NCI-H1930 (cell line): ENCODE measurements at places on chromosomes 3 and 15.

GRCh38 chr15:79017953-79018352, 72.6 kb downstream of the RASGRF1 start:
- no peak for DNase-seq

DNA sequence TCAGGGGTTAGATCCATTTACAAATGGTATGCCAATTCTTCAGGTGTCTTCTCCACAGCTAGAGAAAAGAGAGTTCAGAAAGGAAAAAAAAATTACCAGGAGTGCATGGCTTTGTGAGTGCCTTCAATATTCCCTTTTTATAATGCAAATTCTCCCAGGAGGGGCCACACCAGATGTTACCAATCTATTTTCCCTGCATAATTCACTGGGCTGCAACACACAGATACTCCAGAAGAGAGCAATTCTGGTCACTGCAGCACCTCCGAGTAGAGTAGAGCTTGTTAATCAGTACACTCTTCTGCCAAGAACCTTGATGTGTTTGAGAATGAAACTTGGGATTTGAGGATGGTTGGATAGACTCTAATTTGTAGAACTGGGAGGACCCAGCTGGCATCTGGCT, 80.7 kb upstream of the SPRED1 start:
- DNase-seq, result no peak

DNA sequence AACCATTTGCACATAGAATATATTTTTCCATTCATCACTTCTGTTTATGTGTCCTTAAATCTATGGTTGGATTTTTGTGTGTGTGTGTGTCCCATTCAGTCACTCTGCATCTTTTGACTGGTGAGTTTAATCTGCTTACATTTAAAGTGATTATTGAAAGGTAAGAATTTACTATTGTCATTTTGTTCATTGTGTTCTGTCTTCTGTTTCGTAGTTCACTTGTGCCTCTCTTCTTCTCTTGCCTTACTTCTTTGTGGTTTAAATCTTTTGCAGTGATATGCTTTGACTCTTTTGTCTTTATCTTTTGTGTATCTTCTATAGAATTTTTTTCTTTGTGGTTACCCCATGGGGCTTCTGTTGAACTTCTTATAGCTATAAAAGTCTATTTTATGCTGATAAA, 166.3 kb upstream of the UBE3A start:
- DNase-seq, result no peak

- no peak for DNase-seq
These were observed 125.5 kb downstream of the MITF start for GRCh38 chr3:69864766-69865165.

- DNase-seq, result no peak
These were observed 1031.7 kb downstream of the MCTP2 start for GRCh38 chr15:95262866-95263564.

DNA sequence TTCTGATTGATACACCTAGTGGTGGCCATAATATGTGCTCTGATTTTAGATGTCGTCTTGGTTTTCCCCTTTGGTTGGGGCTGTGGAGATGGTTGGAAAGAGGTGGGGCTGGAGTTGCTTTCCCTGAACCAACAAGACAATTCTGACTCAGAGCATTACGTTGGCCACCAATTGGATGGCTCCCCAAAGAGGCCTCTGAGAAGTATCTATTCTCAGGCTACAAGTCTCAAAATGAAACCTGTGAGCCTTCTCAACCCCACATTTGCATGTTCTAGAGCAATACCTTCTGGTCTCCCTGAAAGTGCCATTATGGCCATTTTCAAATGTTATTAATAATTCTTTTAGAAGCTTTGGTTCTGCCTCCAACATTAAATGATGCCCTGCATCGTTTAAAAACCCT, 188.4 kb upstream of the WNT5A start:
- no peak for DNase-seq
